ENCODE measurements at places on chromosomes 6 and 20. TPM values are rescaled to one million over a fixed set of nuclear protein-coding genes. Genes with fewer than 3 reads are reported as not detected.

Gene ERVFRD-1
- not detected for total RNA-seq

Gene ARMH2
- not detected for total RNA-seq

Gene LRRC73
- 0.65 TPM for total RNA-seq

Gene SIRPB1
- 1.6 TPM for total RNA-seq

Gene TMEM151B
- 0.65 TPM for total RNA-seq

Gene SPATA2
- 3.5 TPM for total RNA-seq

Gene PI16
- total RNA-seq: not detected

Gene RNF182
- total RNA-seq: 4.3 TPM

Gene ADAM33
- total RNA-seq: under 0.01 TPM

Gene RSPH4A
- total RNA-seq: 0.19 TPM

Gene GJA10
- total RNA-seq: not detected

Gene BEND6
- total RNA-seq: 0.19 TPM

Gene CST2
- total RNA-seq: not detected

Gene SLX4IP
- total RNA-seq: 3.6 TPM

Gene FAM83C
- not detected for total RNA-seq

Gene MROH8
- 0.98 TPM for total RNA-seq

Gene RSPH3
- 2.7 TPM for total RNA-seq

Gene BMP5
- total RNA-seq: not detected

Gene LST1
- 0.48 TPM for total RNA-seq
